Stimulated activated CD4-positive, alpha-beta T cell treated with anti-CD3 and anti-CD28 coated beads, Interleukin-1b, Interleukin-23, amount 100 ng/mL, for 4 hours (primary cell): ENCODE measurements at places on chromosomes 5 and 9.

- no peak for DNase-seq
These were observed 16.7 kb downstream of the ERAP1 start for GRCh38 chr5:96790961-96791504.

GRCh38 chr5:104739905-104740304, 1177.3 kb upstream of the NUDT12 start:
- no peak for DNase-seq

DNA sequence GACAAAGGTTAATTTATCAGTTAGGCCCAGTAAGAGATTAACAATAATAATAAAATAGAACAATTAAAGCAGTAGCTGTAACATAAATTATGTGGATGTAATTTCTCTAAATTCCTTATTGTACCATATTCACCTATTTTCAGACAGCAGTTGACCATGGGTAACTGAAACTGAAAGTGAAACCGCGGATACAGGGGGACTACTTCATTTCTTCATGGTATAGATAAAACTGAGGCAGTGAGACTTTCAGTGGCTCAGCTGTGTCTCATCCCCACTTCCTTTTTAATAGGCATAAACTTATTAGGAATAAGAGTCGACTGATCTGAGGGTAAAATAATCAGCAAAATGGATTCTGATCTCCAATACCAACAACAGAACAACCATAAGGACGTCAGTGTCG, 174.0 kb upstream of the WWC1 start:
- no peak for DNase-seq

DNA sequence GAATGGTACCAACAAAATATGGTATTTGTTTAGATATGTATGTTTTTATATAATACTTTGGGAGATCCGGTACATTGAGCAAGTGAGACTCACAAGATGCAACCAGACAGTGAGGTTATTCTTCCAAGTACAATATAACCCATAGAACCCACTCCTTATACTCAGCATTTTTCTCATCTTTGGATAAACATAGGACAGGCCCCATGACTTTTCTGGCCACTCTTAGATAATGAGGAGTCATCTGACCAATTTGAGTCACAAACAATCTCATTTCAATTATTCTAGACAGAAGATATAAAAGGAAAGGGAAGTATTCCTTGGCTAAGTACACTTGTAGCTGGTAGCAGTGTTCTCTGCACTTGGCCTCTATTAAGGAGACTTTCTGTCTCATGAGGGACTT, 150.2 kb downstream of the SGCD start:
- no peak for DNase-seq

DNA sequence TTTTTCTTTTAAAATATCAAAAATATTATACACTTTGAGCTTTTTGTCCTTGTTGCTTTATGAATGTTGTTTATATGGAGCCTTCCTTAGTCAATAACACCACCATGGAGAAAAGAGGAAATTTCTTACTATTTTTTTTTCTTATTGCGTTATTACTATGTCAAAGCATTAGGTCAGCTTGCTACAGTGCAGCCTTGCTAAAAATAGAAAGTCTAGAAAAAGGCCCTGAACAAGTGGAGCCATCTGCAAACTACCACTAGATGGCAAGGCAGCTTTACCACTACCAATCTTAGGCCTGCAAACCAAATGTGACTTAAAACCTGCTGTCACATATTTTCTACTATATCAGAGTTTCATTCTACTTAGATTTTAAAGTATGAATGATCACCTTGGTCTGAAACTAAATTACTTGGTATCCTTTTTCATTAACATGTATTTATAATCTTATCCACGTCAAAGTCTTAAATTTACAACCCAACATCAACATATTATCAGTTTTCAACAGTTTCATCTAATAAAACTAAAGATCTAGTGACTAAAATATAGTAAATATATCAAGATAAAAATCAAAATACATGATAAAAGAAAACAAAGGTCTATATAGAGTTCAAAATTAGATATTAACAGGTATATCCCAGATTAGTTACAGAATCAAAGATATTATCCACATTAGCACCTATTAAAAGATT, 113.1 kb upstream of the ACOT12 start:
- DNase-seq, result no peak

DNA sequence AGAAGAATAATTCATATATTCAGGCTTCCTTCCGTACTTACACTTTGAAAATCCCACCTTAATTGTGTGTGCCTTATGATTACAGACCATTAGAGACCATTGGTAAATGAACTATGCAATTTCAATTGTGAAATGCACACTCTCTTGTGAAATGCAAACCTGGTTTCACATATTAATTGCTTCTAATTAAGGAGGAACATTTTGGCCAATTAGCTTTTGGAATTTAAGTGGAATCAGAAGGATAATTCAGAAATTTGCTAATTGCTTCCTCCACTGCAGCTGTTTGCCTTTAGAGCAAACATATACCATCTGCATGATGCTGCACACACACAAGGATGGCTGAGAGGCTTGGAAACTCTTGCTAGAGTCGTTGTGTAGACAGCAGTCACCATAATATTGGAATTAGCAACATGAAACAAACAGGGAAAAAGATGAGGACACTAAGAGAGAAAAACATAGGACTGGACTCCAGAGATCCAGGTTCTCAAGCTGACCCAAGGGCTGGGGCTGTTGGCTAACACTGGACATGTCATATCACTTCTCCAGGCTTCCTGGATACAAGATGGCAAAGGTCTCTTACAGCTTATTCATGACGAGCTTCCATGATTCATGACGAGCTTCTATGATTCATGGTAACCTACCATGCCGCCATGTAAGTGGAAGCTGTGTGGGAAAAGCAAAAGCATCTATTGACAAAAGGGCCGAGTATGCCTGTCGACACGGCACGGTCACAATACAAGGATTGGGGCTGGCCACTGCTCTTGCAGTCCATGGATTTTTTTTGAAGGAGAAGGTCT, 78.0 kb downstream of the PTCH1 start:
- DNase-seq, result no peak

DNA sequence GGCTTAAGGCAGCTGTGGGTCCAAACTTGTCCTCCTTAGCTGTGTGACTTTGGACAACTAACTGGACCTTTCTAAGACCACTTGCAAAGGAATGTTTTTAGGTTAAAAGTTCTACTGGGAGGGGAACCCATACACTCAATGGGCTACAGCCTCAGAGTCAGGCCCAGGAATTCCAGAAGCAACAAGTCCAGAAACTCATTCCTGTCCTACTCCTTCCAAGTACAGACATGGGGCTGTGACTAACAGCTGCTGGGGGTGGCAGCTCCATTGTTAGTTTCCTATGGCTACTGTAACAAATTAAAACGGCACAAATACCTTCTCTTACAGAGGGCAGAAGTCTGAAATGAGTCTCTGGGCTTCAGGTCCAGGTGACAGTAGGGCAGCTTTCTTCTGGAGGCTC, 12.4 kb upstream of the AKNA start:
- no peak for DNase-seq

GRCh38 chr5:137488516-137488915, 10.6 kb downstream of the SPOCK1 start:
- DNase-seq, result no peak

GRCh38 chr9:108972626-108973209, 38.5 kb downstream of the ABITRAM start:
- no peak for DNase-seq

GRCh38 chr9:76730801-76731200, 33.4 kb upstream of the PCA3 start:
- DNase-seq, result no peak

DNA sequence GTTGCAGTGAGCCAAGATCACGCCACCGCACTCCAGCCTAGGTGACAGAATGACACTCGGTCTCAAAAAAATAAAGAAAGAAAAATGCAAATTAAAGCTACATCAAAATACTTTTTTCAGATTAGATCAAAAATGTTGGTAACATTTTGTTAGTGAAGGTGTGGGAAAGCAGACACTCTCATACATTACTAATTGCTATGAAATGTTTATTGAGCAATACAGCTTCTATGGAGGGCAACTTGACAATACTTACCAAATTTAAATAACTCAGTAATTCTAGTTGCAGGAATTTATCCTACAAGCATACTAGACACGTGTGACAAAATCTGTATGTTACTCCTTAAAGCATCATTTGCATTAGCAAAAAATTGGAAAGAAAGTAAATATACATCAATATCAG, 4.1 kb downstream of the TRIM23 start:
- no peak for DNase-seq

GRCh38 chr5:135053989-135054388, 20.0 kb upstream of the PITX1 start:
- DNase-seq, result no peak

DNA sequence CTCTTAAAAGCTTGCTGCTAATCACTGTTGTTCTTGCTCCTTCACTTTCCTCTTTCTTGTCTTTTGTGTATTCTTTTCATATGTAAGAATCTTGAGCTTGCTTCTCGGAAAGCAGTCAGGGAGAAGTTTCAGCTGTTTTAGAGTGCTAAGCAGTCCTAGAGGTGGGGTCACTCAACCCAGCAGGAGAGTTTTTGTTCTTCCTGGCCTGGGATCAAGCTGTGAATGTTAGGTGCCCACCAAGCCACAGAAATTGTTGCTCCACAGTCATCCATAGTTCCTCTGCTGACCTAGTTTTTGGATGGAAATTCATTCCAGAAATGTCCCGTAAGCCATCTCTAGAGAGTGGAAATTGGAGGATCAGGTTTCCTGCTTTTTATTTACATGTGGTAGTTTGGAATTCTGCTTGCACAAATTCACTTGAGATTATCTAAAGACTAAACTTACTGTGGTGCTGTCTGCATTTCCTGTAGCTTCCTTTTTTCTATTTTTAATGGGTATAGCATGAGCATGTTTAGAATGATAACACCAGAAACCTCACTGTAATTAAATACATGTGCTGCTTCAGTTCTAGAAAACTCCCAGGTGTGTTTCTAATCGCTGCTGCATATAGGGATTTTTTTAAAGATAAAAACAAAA, 108.7 kb downstream of the MAST4 start:
- no peak for DNase-seq

DNA sequence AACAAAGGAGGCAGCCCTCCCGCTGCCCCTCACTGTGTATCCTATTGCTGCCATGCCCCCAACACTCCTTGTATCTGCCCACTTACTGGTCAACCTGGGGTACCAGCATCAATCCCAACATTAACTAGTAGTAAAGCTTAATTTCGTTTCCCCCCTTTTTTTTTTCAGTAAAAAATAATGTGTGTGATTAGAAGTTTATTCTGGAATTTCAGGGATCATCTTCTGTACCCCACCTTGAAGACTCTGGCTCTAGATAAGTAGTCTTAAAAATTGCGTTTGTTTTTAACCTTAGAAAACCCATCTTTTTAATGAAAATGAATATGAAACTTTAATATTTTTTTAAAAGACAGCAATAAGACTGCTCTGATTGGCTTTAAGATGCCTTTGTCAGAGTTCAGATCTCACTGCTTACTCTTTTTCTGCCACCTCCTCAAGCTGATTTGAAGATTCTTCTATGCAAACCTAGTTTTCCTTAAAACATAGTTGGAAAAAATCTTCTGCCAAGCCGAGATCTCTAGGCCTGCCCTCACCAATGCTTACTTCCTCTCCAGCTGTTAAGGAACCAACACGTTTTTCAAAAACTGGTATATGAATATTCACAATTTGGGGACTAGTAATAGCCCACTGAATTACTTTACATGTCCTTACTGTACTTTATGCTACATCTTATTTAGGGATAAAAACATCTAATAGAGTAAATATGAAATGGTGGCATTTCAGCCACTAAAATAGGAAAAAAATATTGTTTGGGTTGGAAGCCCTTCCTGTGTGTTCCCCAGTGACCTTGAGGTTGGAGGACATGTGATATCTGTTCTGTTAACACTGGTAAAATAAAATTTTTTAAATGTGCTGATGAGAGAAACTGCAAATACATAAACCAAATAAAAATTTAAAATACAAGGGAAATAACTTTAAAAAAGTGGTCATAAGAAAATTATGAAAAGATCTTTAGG, 4.0 kb upstream of the RHOBTB3 start:
- no peak for DNase-seq

GRCh38 chr9:6051511-6051950, 36.1 kb upstream of the RANBP6 start:
- DNase-seq, result no peak

GRCh38 chr9:32875242-32875641, 91.9 kb downstream of the TMEM215 start:
- DNase-seq, result no peak

- DNase-seq, result no peak
These were observed 349.5 kb downstream of the PRR16 start for GRCh38 chr5:120813551-120813950.
